Activated CD8-positive, alpha-beta T cell treated with anti-CD3 and anti-CD28 coated beads for 36 hours (primary cell): ENCODE measurements at places on chromosomes 1 and 21.

DNA sequence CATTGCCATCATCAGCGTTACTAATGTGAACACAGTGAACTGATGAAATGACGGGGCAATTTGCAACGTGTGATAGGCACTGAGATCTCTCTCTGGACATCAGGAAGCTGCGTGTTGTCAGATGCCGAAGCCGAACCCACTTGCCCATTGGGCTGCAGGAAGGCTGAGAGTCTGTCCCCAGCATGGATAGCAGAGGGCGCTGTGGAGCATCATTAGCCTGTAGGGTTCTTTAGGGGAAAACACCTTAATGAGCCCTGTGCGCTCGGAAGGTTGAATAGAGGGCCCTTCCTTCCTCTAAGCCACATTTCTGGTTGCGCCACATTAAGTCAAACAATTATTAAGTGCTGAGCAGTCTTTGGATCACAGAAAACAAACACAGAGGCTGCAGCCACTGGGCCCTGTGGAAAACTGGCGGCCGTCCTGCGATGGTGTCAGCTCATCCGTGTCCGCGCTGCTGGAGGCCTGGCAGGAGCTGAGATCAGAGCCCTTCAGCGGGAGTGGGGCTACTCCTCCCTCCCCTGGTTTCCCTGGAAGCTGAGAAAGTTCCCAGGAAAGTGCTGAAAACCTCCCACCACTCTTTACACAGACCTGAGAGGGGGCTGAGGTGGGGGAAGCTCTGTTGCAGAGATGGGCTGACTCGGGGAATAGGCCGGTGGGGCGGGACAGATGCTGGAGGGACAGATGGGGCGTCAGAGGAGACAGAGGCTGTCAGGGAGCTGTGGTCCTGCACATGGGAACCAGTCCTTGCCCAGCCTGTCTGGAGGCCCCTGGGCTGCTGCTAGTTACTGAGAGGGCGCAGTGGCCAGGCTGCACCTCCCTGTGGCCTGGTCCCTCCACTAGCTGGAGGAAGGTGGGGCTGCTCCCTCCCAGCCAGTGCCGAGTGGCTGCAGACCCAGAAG is 12.7 kb downstream of the TFF2 start:
- peak; percentile 94 for DNase-seq
- no peaks in the 10 kb centered on the region for H3K36me3 ChIP-seq
- no peak overlapping the region for H3K4me3 ChIP-seq
- H3K4me1 ChIP-seq = peaks cover 17% of the 10 kb centered on the region

DNA sequence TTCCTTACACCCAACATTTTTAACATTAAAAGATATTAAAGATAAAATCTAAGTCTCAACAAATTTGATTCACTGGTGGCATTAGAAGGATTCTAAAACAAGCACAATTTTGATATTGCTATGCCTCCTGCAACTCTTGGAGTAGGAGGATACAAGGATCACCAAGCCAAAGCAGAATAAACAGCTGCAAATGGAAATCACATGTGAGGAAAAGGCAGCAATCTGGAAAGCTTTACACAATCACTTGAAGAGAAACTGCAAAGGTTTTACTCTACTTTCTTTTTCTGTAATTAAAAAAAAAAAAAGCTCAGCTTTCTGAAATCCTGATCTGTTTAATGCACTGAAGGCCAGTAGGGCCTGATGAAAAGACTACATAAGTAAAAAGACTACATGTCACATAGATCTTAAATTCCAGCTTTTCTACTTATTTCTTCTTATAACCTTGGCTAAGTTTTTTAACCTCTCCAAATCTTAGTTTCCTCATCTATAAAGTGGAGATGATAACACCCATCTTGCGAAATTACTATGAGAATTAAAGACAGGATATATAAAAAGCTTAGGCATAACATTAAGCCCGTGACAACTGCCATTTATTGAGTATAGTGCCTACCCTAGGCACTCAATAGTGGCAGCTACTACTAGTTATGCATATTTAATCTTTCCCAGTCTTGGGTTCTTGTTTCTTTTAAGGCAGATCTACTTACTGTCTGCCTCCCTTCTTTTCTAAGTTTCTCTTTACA is 73.5 kb downstream of the EPS15 start:
- H3K4me1 ChIP-seq = peaks cover 39% of the 10 kb centered on the region
- peak overlapping the region; percentile 10 for H3K27ac ChIP-seq
- H3K4me3 ChIP-seq = no peak overlapping the region
- DNase-seq = no peak
- H3K27me3 ChIP-seq = no peaks in the 10 kb centered on the region
- peaks cover 37% of the 10 kb centered on the region for H3K36me3 ChIP-seq

DNA sequence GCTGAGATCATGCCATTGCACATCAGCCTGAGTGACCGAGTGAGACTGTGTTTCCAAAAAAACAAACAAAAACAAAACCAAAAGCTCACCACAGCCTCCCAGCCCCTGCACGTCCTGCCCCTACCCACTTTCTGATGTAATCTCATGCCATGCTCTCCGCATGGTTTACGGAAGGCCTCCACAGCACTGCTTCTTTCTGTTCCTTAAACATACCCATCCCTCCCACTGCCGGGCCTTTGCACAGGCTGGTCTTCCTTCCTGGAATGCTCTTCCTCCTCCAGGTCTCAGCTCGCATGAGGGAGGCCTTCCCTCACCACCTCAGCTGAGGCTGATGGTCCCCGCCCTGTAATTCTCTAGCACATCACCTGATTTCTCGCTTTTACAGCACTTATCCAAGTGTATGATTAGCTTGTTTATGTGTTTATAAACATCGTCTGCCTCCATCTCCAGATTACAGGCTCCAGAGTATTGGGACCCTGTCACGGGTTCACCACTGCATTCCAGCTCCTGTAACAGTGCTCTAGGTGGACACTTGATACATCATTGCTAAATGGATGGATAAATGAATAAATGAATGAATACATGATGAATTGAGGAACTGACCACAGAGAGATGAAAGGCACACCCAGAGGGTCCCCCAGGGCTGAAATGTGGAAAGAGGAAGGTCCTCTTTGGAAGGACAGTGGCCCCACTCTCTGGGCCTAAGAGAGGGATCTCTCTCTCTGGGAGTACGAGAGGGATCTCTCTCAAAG is 22.1 kb downstream of the TCEA3 start:
- H3K27me3 ChIP-seq = no peaks in the 10 kb centered on the region
- H3K36me3 ChIP-seq = no peaks in the 10 kb centered on the region
- H3K27ac ChIP-seq = no peak overlapping the region
- peaks cover 4% of the 10 kb centered on the region for H3K4me1 ChIP-seq

GRCh38 chr21:26833011-26833410 is 12.2 kb downstream of the ADAMTS1 start:
- H3K4me1 ChIP-seq = no peaks in the 10 kb centered on the region
- H3K36me3 ChIP-seq = no peaks in the 10 kb centered on the region
- no peak overlapping the region for H3K27ac ChIP-seq
- no peak for DNase-seq
- H3K27me3 ChIP-seq = peaks cover 9% of the 10 kb centered on the region

DNA sequence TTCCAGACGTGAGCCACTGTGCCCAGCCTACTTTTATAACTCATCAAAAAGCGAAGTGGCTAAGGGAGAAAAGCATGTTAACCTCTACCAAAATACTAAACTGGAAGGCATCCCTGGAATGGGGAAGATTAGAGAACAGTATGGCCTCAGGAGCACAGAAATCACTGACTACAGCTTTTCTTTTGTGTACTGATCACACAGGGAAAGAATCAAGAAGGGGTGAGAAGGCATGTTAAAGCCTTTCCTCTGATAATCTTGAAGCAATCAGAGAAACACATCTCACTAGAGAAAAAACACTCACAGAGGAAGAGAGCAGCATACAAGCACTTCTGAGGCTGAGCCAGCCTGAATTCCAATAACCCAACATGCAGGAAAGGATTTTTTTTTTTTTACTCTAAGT is 10.7 kb downstream of the PCAT6 start:
- H3K4me1 ChIP-seq = no peaks in the 10 kb centered on the region
- H3K36me3 ChIP-seq = no peaks in the 10 kb centered on the region
- no peak overlapping the region for H3K27ac ChIP-seq

DNA sequence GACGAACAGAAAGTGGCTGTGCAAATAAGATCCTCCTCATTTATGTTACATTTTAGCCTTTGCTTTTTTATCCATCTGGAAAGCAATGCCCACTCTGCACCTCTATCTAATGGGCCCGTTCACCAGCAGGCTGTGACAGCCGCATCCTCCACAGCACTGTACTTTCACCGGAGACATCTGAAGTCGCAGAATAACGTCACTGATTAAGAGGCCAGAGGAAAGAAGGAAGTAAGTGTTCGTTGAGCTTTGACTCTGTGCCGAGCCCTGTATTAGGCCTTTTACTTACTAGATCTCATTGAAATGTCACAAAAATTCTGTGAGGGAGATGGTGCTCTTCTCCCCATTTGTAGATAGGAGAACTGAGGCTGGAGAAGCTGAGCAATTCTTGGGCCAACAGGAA is 62.3 kb downstream of the KAZN start:
- H3K4me1 ChIP-seq = no peaks in the 10 kb centered on the region
- no peaks in the 10 kb centered on the region for H3K36me3 ChIP-seq
- DNase-seq = no peak
- no peak overlapping the region for H3K27ac ChIP-seq
- peaks cover 7% of the 10 kb centered on the region for H3K27me3 ChIP-seq
- no peak overlapping the region for H3K4me3 ChIP-seq

- H3K4me1 ChIP-seq = peaks cover 2% of the 10 kb centered on the region
- no peak overlapping the region for H3K4me3 ChIP-seq
- no peak overlapping the region for H3K27ac ChIP-seq
- DNase-seq = no peak
- no peaks in the 10 kb centered on the region for H3K36me3 ChIP-seq
Measured at GRCh38 chr1:169245706-169246105, 121.9 kb downstream of the NME7 start.

DNA sequence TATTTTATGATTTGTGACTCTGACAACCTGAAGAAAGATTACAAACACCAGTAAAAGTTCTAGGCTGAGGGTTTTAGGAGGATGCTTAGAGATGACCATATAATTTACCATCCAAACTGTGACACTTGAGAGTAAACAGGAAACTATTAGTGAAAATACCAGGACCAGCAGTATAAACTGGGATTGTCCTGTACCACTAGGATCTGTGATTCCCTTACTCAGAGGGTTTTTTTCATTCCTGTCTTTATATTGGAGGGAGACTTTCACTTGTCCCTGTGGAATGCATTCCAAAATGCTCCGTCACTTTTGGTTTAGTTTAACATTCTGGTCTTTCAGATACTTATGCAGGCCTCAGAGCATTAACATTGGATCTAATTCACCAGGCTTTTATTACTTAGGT is 482.9 kb downstream of the PTBP2 start:
- no peaks in the 10 kb centered on the region for H3K4me1 ChIP-seq
- H3K27ac ChIP-seq = no peak overlapping the region
- H3K4me3 ChIP-seq = no peak overlapping the region
- H3K27me3 ChIP-seq = no peaks in the 10 kb centered on the region
- H3K36me3 ChIP-seq = no peaks in the 10 kb centered on the region

GRCh38 chr1:47693115-47693514 is 255.3 kb downstream of the FOXD2 start:
- H3K27ac ChIP-seq = no peak overlapping the region
- peaks cover 7% of the 10 kb centered on the region for H3K27me3 ChIP-seq
- H3K4me3 ChIP-seq = no peak overlapping the region

DNA sequence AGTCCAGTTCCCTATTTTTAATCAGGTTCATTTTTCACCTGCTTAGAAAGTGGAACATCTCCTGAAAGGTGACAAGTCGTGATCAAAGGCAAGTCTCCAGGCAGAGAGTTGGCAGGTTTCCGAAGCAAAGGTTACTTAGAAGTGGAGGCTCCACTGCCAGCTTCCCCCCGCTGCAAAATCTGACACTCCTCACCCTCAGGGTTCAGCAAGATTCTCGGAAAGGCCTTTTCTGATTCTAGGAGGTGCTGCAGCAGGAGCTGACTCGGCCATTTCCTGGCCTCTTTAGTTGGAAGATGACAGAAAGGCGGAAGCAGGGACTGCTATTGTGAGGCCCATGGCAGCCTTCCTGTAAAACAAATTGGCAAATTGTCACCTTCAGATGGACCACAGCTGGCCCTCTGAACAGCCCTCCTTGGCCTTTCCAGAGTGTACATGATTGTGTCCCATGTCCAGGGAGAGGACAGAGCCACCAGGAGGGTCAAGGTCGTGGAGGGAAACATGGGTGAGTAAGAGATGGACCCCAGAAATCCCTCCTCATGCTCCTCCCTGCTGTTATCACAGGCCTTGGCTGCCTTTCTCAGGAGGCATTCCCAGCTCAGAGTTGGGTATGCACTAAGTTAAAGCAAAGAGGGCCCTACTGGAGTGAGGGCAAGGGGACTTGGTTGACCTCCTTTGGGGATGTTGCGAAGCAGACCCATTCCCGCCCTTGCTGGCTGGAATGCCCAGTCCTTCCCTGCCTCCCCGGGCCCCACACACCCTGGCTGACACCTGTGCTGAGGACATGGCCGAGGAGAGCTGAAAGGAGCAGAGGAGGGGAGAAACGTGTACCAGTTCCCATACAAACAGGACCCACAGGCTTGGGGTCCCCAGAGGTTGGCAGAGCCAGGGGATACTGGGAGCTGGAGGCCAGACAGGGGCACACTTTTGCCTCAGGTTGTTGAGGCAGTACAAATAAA is 115.5 kb upstream of the IRF2BP2 start:
- DNase-seq = peak; percentile 88
- H3K4me3 ChIP-seq = peak overlapping the region; percentile 74
- peaks cover 89% of the 10 kb centered on the region for H3K4me1 ChIP-seq

DNA sequence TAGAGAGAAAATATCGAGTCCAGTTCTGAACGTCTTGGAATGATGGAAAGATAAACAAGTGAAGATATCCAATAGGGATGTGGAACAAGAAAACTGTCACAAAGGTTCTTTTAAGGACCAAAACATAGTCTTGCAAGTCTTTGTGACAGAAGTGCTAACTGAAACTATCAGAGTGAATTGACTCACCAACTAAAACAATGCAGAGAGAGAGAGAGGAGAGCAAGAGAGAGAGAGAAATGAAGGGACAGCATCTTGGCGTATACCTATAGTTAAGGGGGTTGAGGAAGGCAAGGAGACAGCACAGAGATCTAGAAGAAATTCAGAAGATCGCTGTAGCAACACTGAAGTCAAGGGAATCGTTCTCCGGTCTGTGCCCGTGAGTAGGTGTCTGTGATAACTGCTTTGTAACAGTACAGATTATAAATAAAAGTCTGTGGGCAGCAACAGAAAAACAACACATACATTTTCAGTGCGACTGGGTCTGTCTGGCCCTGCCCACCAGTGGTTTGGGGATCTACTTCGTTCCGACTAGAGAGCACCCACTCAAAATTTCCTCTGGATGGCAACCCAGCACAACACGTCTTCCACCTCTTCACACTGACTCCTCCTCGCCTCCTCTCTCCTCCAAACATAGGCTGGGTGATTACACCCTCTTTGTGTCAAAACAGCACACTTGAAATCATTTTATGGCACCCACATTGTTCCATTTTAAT is 4.8 kb upstream of the COA6 start:
- H3K4me1 ChIP-seq = peaks cover 20% of the 10 kb centered on the region
- peak overlapping the region; percentile 35 for H3K27ac ChIP-seq
- no peaks in the 10 kb centered on the region for H3K27me3 ChIP-seq
- H3K4me3 ChIP-seq = no peak overlapping the region
- peaks cover 5% of the 10 kb centered on the region for H3K36me3 ChIP-seq

DNA sequence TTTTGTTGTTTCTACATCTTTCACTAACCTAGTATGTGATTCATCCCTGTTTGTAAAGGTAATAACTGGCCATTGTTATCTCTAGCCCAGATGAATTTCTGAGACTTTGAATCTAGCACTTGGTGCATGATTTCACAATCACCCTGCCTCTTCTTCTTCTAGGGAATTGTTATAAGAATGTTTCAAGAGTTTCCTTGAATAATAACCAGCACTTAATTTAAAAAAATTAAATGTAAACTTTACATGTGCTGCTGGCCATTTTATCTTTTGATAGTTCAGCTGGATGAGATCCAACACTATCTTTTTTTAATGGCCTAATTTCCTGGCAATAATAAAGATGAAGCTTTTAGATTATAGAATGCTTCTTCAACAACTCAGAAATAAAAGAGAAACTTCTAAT is 31.8 kb downstream of the UBE2U start:
- no peak overlapping the region for H3K27ac ChIP-seq
- peaks cover 17% of the 10 kb centered on the region for H3K27me3 ChIP-seq
- H3K4me3 ChIP-seq = no peak overlapping the region
- DNase-seq = no peak
- no peaks in the 10 kb centered on the region for H3K4me1 ChIP-seq
